Muscle of back (tissue), 13 donors: ENCODE measurements at places on chromosomes 6 and 20. TPM values are rescaled to one million over a fixed set of nuclear protein-coding genes. Genes with fewer than 3 reads are reported as not detected.

The RGL2 gene
- 62.5 TPM for polyA plus RNA-seq

The HRH3 gene
- 2.2 TPM for polyA plus RNA-seq

The SNAP25 gene
- 2.5 TPM for polyA plus RNA-seq

The RAET1L gene
- polyA plus RNA-seq: not detected

The MOG gene
- polyA plus RNA-seq: not detected

The DYNLT2 gene
- polyA plus RNA-seq: 5.4 TPM

The OPRM1 gene
- not detected for polyA plus RNA-seq

The SIM1 gene
- polyA plus RNA-seq: 3.7 TPM

The HCRTR2 gene
- not detected for polyA plus RNA-seq

The ANKEF1 gene
- polyA plus RNA-seq: 1.0 TPM

The TP53TG5 gene
- polyA plus RNA-seq: 1.4 TPM

The SERPINB6 gene
- 73.3 TPM for polyA plus RNA-seq

The TRAPPC3L gene
- polyA plus RNA-seq: 0.18 TPM

The IL20RA gene
- 24.6 TPM for polyA plus RNA-seq

The INSM1 gene
- polyA plus RNA-seq: 0.18 TPM

The ZNF391 gene
- polyA plus RNA-seq: 5.4 TPM

The PAK1IP1 gene
- 18.3 TPM for polyA plus RNA-seq

The C4A gene
- polyA plus RNA-seq: 8.8 TPM

The RAET1G gene
- polyA plus RNA-seq: 0.19 TPM

The TRIM31 gene
- polyA plus RNA-seq: not detected

The CALHM5 gene
- polyA plus RNA-seq: 2.9 TPM

The KIF25 gene
- 0.96 TPM for polyA plus RNA-seq

The LINC00237 gene
- not detected for polyA plus RNA-seq

The RPS6KA2 gene
- polyA plus RNA-seq: 24.8 TPM

The UNC93A gene
- polyA plus RNA-seq: not detected

The WFDC5 gene
- 0.69 TPM for polyA plus RNA-seq

The DEF6 gene
- 5.2 TPM for polyA plus RNA-seq

The HSPA1L gene
- polyA plus RNA-seq: 4.0 TPM

The BFSP1 gene
- 2.7 TPM for polyA plus RNA-seq

The DACT2 gene
- 0.72 TPM for polyA plus RNA-seq

The NSFL1C gene
- 60.7 TPM for polyA plus RNA-seq

The NMBR gene
- 0.20 TPM for polyA plus RNA-seq

The PBOV1 gene
- polyA plus RNA-seq: not detected

The EGFL8 gene
- 25.8 TPM for polyA plus RNA-seq

The EBF4 gene
- polyA plus RNA-seq: 5.5 TPM

The TTK gene
- polyA plus RNA-seq: 10.3 TPM

The ALDH8A1 gene
- 3.1 TPM for polyA plus RNA-seq

The PROKR2 gene
- polyA plus RNA-seq: not detected

The PIM1 gene
- 24.2 TPM for polyA plus RNA-seq

The FRK gene
- polyA plus RNA-seq: 0.84 TPM

The HLA-DQB1 gene
- 0.84 TPM for polyA plus RNA-seq

The OLIG3 gene
- polyA plus RNA-seq: not detected

The SLC17A3 gene
- not detected for polyA plus RNA-seq

The CYP39A1 gene
- 1.5 TPM for polyA plus RNA-seq
